ENCODE measurements at places on chromosomes 5 and 9. TPM values are rescaled to one million over a fixed set of nuclear protein-coding genes. Genes with fewer than 3 reads are reported as not detected.
A peak's percentile ranks its signal among the peaks of the same experiment; 100 is the strongest.

- no peak overlapping the region for H3K4me3 ChIP-seq
- H3K27me3 ChIP-seq, result no peaks in the 10 kb centered on the region
- no peak for DNase-seq
- no peaks in the 10 kb centered on the region for H3K4me1 ChIP-seq
- no peak overlapping the region for H3K27ac ChIP-seq
These were observed 271.2 kb downstream of the SAXO1 start for GRCh38 chr9:18761742-18762300.

GRCh38 chr5:124453221-124454051 lies 293.0 kb downstream of the ZNF608 start:
- H3K4me1 ChIP-seq, result no peaks in the 10 kb centered on the region
- DNase-seq, result no peak
- no peaks in the 10 kb centered on the region for H3K27me3 ChIP-seq
- no peak overlapping the region for H3K4me3 ChIP-seq

DNA sequence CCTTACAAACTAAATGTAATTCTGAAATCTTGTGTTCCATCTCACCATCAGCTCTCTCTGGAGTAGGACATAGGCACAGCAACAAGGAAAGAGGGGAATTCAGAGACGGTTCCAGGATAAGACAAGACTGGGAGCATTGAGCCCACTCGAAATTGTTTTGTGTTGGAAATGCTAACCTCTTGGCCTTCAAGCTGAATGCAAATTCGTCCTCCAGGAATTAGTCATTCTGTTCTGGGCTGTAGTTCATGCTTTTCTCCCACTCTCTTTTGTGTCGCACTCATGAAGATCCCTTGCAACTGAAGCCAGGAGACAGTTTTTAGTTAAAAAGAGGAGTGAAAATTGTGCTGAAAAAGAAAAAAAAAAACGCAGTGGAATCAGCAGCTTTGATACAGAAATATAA lies 121.7 kb upstream of the SEMA6A start:
- no peaks in the 10 kb centered on the region for H3K36me3 ChIP-seq
- H3K4me3 ChIP-seq, result no peak overlapping the region
- H3K27me3 ChIP-seq, result no peaks in the 10 kb centered on the region
- H3K27ac ChIP-seq, result no peak overlapping the region
- DNase-seq, result no peak

DNA sequence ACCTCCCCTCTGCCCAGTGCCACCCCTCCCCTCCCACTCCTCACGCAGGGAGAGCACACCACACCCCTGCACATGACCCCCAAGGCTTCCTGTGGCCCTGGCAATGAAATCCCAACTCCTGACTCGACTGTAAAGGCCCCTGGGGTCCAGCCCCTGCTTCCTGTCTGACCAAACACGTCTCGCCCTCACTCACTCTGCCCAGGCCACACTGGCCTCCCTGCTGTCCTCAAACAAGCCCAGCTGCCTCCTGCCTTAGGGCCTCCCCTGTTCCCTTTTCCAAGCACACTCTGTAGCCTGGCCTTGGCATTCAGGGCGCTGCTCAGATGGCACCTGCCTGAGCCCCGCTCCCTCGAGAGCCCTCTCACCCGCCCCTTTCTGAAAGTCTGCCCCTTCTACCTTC lies 42.4 kb downstream of the HK3 start:
- no peak overlapping the region for H3K27ac ChIP-seq
- no peak overlapping the region for H3K4me3 ChIP-seq
- no peak for DNase-seq
- H3K27me3 ChIP-seq, result no peaks in the 10 kb centered on the region
- no peaks in the 10 kb centered on the region for H3K36me3 ChIP-seq

DNA sequence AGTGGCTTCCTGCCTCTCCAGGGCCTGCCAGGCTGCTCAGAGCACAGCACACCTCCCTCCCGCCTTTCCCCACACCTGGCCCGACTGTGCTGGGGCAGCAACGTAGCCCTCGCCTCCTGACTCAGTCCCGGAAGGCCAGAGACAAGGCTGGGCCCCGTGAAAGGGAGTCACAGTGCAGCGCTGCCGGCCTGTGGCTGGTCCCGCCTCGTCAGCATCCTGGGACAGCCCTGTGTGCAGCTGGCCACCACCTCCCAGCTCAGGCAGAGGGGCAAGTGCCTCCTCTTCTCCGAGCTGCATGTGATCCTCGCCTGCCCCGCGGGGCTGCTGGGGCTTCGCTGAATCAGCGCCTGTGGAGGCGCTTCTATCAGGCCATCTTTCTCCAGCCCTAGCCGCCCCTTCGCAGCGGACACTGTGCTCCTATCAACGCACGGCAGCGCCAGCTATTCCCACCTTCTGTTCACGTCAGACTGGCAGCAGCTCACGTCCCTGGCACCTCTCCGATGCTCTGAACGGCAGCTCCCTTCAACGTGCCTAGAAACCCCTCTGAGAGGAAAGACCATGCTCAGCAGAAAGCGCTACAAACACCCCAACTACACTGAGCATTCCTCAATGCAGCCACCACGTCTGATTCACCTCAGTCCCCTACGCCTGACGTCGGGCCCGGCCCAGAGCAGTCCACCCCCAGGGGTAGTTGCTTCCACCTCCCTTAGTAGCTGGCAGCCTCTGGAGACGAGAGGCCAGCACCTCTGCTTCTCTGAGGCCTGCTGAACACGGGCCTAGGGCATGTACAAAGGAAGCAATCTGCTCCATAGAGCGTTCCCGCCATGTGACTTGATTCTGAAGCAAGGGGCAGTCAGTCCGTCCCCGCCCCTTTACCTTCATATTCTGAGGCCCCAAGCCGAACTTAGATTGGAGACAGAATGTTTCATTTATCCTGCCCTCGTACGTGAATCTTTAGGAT lies 78.8 kb downstream of the GPR21 start:
- DNase-seq, result no peak
- no peaks in the 10 kb centered on the region for H3K4me1 ChIP-seq
- no peak overlapping the region for H3K27ac ChIP-seq
- H3K27me3 ChIP-seq, result no peaks in the 10 kb centered on the region
- H3K36me3 ChIP-seq, result no peaks in the 10 kb centered on the region

DNA sequence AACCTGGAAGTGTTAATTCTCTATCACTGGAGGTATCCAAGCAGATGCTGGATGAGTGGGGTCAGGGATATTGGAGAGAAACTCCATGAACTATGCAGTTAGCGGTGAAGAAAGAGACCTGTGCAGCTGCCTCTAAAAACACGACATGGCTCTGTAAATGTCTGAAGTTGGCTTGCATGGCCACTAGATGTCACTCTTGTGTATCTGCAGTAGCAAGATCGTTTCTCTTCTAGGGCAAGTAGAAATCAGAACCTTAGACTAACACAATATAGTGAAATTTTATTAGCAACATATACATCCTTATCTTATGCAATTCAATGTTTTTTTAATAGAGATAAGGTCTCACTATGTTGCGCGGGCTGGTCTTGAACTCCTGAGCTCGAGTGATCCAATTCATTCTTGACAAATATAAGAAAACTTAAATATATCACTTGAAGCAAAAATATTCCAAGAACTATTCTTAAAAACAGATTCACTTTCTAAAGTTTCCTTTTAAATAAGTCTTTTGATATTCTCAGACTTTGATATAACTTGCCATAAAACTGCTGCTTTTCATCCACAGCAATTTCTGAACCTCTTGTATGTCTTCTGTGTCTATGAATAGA lies 2.9 kb downstream of the OR2S2 start:
- no peaks in the 10 kb centered on the region for H3K36me3 ChIP-seq
- no peaks in the 10 kb centered on the region for H3K4me1 ChIP-seq
- no peak overlapping the region for H3K4me3 ChIP-seq
- H3K27ac ChIP-seq, result no peak overlapping the region
- DNase-seq, result peak; percentile 71
- no peaks in the 10 kb centered on the region for H3K27me3 ChIP-seq

- H3K4me1 ChIP-seq, result no peaks in the 10 kb centered on the region
- H3K4me3 ChIP-seq, result no peak overlapping the region
- DNase-seq, result peak; percentile 75
These were observed 55.8 kb downstream of the FOXD1 start for GRCh38 chr5:73392775-73393174.

DNA sequence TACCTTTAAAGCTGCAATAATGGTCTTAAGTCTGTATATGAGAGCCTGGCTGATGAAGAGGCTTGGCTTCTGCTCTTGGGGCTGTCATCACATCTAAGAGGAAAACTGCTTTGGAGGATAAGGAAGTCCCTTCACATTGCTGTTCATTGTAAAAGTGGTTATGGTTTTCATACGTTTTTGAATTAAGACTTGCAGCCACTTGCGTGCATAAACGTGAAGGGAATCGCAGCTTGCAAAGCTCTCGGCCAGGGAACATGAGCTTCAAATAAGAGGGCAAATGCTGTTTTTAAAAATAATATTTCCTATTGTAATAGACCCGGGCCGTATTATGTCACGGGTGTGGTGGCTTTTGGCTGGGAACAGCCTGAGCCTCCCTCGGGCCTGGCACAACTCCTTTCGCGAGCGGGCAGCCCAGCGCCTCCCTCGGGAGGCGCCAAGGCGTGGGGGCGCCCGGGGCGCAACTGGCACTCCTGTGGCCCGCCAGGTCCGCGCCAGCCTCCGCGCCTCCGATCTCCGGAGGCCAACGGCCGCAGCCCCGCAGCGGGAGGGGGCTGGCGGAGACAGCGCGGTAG lies 538 bp upstream of the ARHGEF28 start:
- DNase-seq, result no peak
- H3K36me3 ChIP-seq, result no peaks in the 10 kb centered on the region
- H3K4me3 ChIP-seq, result peak overlapping the region; percentile 67
- H3K4me1 ChIP-seq, result no peaks in the 10 kb centered on the region

GRCh38 chr9:101027236-101027635 lies 1.3 kb upstream of the PLPPR1 start:
- H3K27me3 ChIP-seq, result peaks cover 18% of the 10 kb centered on the region
- H3K27ac ChIP-seq, result no peak overlapping the region
- DNase-seq, result no peak
- no peak overlapping the region for H3K4me3 ChIP-seq

DNA sequence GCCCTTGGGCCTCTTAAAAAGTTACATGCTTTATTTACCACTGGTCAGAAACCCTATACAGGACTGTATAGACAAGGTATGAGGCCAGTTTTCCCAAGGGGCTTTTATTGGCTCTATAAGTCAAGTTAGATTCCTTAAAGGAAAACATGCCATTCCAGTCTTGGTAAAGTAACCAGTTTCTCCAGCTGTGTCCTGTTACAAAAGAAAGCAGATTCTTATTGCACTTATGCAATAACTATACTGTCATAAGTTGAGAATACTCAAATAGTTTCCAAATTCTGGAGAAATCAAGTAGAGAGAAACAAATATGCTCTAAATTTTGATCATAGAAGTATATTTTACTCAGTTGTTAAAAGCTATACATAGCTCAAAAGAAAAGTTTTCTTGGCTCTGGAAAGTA lies 47.2 kb downstream of the PTGS1 start:
- no peak overlapping the region for H3K27ac ChIP-seq
- no peaks in the 10 kb centered on the region for H3K4me1 ChIP-seq
- no peaks in the 10 kb centered on the region for H3K27me3 ChIP-seq
- no peak overlapping the region for H3K4me3 ChIP-seq
- no peak for DNase-seq
- H3K36me3 ChIP-seq, result no peaks in the 10 kb centered on the region

DNA sequence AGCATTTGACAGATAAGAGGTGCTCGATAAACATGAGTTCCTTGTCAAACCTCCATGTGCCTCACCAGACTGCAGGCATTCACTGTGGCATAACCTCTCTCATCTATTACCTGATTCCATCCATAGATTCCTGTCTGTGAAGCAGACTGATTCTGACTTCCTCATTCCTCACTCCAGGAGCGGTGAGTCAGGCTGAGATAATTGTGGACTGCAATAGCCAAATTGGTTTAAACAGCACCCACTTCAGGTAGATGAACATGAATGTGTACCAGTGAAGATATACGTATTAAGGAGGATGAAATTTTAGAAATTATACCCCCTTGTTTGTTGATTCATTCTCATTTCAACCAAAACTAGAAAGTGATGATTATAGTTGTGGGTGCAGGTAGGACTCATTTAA lies 391.2 kb downstream of the HINT1 start:
- H3K36me3 ChIP-seq, result no peaks in the 10 kb centered on the region
- H3K27ac ChIP-seq, result no peak overlapping the region
- H3K4me1 ChIP-seq, result no peaks in the 10 kb centered on the region
- no peak overlapping the region for H3K4me3 ChIP-seq
- DNase-seq, result no peak

DNA sequence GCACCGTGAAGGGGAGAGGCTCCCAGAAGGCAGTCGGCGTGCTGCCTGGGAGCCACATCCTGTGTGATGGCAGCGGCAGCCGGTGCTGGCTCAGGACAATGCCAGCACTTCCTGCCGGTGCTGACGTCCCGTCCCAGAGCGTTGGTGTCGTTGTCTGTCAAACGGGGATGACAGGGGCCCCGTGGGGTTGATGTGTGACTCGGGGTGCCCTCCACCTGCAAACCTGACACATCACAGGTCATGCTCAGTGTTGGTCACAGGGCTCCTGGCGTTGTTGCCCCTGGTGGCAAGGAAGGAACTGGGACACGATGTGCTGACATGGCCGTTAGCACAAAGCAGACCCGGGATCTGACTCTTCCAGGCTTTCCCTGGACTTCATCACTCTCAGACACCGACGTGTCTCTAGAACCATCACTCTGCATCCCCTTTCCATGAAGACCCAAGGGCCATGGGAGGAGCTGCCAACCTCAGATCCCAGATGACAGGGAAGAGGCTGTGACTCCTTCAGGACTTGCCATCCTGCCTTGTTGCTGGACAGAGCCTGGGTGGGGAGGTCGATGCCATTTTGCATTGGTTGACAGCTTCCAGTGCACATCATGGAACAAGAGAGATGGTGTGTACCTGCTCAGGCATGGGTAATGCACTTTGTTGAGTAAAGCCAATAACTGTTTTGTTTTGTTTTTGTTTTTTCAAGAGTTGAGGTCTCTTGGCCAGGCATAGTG lies 21.5 kb downstream of the PLPP7 start:
- no peaks in the 10 kb centered on the region for H3K36me3 ChIP-seq
- H3K27me3 ChIP-seq, result no peaks in the 10 kb centered on the region
- H3K4me1 ChIP-seq, result no peaks in the 10 kb centered on the region
- no peak for DNase-seq
- H3K27ac ChIP-seq, result no peak overlapping the region

DNA sequence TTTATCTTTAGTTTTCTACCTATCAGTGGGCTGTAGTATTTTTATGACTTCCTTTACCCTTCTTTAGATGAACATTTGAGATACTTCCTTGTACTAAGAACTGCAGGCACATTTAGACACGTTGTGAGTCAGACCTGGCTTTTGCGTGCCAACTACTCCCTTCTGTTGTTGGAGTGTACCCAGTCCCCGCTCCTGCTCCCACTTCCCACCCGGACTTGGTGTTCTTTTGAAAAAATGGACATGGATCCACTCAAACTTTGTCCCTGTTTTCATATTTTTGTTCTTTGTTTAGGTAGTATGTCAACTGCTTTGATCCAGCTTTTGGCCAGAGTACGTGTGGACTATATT lies 60.7 kb downstream of the PARP8 start:
- H3K36me3 ChIP-seq, result no peaks in the 10 kb centered on the region
- H3K4me3 ChIP-seq, result no peak overlapping the region
- H3K27me3 ChIP-seq, result no peaks in the 10 kb centered on the region
- DNase-seq, result no peak
- H3K4me1 ChIP-seq, result no peaks in the 10 kb centered on the region

GRCh38 chr9:12703996-12704395 lies 10.8 kb downstream of the TYRP1 start:
- H3K4me1 ChIP-seq, result no peaks in the 10 kb centered on the region
- no peaks in the 10 kb centered on the region for H3K36me3 ChIP-seq
- no peaks in the 10 kb centered on the region for H3K27me3 ChIP-seq
- DNase-seq, result no peak
- H3K4me3 ChIP-seq, result no peak overlapping the region
- no peak overlapping the region for H3K27ac ChIP-seq

The BARHL1 gene
- total RNA-seq, result not detected

The IL13 gene
- not detected for total RNA-seq

The DOCK8 gene
- total RNA-seq, result 5.8 TPM

The BTNL3 gene
- 71.1 TPM for total RNA-seq

Measured in colonic mucosa (tissue), 4 donors.